Brain pericyte (primary cell): ENCODE measurements at places on chromosomes 3 and 15.

DNA sequence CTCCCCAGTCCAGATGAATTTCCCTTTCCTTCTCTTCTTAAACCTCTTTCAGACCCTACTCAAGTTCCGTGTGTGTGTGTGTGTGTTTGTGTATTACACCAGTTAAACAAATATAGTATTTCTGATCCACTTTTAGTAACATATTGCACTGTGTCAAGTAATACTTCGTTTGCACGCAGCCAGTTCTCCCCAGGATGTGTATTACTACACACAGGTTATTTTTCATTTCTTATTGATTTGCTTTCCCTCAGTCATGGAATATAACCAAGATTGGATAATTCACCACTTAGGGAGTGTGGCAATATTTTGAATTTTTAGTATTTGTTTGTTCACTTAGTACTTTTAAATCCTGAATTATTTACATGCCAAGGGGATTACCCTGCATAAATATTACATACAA lies 667.0 kb downstream of the NR2F2 start:
- no peak for DNase-seq

GRCh38 chr15:99106417-99107220 lies 1.7 kb downstream of the SYNM start:
- DNase-seq, result peak; percentile 84

- no peak for DNase-seq
These were observed 10.5 kb downstream of the PTH1R start for GRCh38 chr3:46887980-46888494.

DNA sequence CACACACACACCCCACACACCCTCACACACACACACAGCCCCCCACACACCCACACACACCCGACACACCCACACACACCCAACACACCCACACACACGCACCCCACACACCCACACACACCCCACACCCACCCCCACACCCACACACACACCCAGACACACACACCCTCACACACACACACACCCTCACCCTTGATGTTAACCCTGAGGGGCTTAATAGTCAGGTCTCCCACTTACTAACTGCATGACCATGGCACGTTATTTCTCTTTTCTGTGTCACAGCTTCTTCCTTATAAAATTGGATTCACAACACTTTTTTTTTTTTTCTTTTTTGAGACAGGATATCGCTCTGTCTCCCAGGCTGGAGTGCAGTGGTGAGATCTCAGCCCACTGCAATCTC lies 2.8 kb downstream of the GRM2 start:
- DNase-seq, result no peak
